ENCODE measurements at places on chromosomes 7 and 10. TPM values are rescaled to one million over a fixed set of nuclear protein-coding genes. Genes with fewer than 3 reads are reported as not detected.

The DAGLB gene
- 16.6 TPM for total RNA-seq

The DPYSL4 gene
- total RNA-seq = 6.9 TPM

The RSPH10B2 gene
- 0.11 TPM for total RNA-seq

The MDFIC gene
- 123 TPM for total RNA-seq

The OGDHL gene
- total RNA-seq = 0.54 TPM

The CYP3A4 gene
- not detected for total RNA-seq

The TBX20 gene
- 0.11 TPM for total RNA-seq

The FXYD4 gene
- total RNA-seq = not detected
